NCI-H1105 treated with DMSO at 0.1 percent for 48 hours (cell line): ENCODE measurements at places on chromosomes 5 and 9.

DNA sequence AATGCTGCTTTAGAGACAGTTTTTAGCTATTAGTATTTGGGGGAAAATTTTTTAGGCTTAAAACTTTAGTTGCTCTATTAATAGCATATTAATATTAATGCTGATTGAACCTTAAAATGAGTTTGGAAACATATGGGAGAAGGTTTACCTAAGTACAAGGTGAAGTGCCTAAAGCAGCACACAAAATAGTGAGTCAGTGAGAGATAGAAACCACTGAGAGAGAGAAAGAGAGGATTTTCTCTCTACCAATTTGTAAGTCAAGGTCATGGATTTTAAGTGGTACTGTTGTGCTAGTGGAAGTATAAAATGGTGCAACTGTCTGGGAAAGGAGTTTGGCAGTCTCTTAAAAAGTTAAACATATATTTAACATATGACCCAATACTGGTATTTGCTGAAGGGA lies 64.9 kb downstream of the MARCHF3 start:
- DNase-seq = no peak

GRCh38 chr5:97002983-97003382 lies 67.1 kb downstream of the LNPEP start:
- DNase-seq = no peak

- no peak for DNase-seq
Observed at GRCh38 chr9:98943682-98944056, at the start of gene COL15A1. Gene COL15A1 (plus strand): TSS chr9:98943907. CDS start chr9:98944062, 155 bp downstream.

DNA sequence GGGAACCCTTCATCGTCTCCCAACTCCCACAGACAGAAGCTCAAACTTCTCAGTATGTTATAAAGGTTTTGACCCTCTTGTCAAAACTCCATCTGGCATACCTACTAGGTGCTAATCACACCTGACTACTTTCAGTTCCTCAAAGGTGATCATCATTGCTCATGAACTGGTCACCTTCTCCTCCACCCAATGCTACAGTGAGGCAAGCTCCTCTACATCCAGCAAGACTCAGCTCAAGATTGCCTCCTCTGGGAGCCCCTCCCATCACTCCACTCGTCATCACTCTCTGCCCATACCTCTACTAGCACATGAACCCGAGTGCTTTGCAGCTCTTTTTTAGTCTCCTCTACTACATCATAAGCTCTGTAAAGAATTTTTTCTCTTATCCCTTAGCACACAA lies 102.4 kb downstream of the LPAR1 start:
- no peak for DNase-seq

DNA sequence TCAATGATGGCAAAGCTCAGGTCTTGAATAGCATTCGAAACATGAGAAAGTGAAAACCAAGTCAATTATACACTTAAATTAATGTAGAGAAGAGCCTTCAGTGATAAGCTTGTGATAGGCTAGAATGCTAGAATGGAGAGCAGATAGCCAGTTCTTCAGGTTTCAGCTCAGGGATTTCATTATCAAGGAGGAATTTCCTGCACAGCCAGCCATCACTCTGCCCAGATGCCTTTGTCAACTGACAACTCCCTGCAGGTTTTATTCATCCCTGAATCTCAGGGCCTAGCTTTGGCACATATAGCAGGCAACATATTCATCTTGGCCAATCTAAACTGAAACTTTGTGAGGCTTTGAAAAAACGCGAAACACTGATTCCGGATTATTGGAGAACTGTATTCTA lies 199.3 kb upstream of the CDH6 start:
- DNase-seq = no peak

DNA sequence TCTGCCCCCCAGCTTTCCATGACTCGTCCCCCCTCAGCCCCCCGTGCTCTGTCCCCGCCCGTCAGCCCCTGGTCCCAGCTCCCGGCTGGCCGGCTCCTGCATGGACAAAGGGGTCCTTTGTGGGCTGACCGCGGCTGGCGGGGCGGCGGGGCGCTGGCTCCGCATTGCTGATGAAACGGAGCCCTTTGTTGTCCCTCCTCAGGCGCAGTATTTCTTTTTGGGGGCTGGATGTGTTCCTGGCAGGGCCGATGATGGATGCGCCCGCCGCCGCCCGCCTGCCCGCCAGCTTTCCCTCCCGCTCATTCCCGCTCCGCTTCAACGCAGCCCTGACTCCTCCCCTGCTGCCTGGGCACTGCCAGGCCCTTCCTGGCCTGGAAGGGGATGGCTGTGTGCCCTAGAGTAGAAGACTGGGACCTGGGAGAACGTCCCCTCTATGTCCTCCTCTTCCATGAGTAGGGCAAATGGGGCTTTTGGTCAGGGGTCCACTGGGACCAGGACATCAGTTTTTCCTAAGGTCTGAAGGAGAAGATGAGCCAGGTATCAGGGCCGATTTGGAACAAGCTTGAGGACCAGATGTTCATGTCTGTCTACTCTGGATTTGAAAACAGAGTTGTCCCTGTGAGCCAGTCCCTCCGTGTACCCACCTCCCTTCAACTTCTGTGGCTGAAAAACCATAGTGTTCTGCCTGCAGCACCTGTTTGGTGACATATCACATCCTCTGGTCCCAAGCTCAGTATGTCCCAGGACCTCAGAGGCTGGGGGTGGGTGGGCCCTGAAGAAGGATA lies 29.0 kb downstream of the CXXC5 start:
- DNase-seq = no peak

DNA sequence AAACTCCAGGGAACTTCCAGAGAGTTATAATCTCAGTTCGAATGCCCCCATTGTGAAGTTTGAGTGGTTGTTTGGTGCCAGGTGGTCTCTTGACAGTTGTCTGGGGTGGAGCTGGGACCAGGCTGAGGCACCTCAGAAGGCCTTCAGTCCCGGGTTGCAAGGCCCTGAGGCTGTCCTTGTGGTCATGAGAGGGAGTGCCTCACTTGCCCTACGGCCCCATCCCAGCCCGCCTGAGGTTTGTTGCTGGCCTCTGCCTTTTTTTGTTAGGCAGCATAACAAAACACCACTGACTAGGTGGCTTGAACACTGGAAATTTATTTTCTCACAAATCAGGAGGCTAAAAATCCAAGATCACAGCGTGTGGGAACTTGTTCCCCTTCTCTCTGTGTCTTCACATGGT lies 73.0 kb upstream of the PAPPA start:
- no peak for DNase-seq

GRCh38 chr5:122515709-122516431 lies 203.8 kb downstream of the SNCAIP start:
- peak; percentile 69 for DNase-seq

DNA sequence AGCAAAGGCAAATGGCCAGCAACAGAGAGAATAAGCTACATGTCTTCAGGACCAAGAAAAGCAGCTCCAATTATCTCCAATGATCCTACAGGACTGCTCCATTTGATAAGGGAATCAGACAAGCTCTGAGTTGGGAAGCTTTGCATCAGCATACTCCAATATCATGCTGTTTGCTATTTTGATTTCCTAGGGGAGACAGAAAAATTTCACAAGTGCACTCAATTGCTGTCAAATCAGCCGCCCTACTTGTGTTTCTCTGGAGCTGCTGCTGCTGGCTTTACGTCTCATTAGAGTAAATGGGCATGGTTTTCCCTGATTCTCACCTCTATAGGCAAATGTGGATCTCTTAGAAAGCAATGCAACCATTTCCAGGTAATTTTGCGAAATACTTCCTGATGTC lies 201.7 kb downstream of the PRELID2 start:
- no peak for DNase-seq

DNA sequence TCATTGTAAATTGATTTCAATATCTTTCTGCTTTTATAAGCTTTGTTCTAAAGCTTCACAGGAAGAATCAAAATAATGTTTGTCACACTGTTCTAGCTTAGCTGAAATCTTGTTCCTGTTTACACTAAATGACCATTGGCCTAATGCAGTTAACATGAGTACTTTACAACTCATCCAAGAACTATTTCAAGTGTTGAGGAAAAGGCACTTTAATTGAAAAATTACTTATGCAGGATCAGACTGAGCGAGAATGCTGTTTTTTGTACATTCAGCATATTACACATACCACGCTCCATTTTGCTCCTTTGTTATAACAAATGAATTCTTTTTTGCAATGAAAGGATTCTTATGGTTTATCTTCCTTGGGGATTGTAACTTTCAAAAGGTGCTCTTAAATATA lies 22.4 kb upstream of the SMIM15 start:
- DNase-seq = no peak

DNA sequence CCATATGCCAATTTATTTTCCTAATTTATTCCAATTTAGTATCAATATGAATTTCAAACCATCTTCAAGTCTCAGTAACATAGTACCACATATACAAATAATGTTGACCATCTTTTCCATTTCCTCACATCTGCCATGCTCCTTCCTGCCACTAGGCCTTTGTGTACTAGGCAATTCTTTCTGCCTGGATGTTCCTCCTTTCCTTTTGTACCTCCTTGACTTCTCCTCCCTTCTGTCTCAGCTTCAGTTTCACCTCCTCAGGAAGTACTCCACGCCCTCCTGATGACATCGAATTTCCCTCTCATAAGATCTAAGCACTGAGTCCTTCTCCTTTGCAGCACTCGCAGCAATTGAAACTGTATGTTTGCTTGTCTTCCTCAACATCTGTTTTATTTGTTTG lies 53.9 kb downstream of the MEF2C start:
- no peak for DNase-seq

DNA sequence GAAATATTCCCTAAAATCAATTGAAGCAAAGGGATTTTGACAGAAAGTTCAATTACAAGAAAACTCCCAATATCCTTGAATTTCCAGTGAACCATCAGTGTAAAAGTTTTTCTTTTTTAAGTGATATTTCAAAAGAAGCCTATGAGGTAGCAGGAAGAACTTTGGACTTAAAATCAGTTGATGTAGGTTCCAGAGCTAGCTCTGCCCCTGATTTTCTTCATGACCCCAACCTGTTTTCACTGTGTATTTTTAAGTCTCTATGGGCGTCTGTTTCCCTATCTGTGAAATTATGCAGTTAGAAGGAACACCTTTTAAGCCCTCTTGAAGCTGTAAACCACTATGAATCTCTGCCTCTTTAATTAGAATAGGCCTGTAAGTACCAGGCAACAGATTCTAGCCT lies 66.2 kb upstream of the SLC1A1 start:
- DNase-seq = no peak
